Stimulated activated memory B cell treated with anti-CD40 and anti-IgM and Interleukin-4, amounts not matched to agents 10 μg/mL and 1 μg/mL and 100 μg/mL, for 72 hours (primary cell): ENCODE measurements at places on chromosomes 1 and 21.

DNA sequence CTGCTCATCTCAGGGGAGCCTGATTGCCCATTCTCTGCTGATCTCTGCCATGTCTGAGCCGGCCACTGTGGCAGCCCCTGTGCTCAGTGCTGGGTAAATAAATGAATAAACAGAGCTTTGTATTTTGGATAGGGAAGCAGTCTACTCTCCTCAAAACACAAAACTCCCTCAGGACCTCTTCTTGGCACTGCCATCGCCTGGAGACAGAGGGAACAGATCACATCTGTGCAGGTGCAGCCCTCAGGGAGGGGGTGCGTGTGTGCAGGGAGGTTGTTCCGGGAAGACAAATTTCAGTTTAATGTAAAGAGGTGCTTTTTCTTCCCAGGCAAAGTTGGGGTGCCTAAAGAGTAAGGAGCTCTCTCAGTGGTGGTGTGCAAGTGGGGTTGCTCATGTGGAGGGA is 7.7 kb upstream of the FAM167B start:
- no peak for ATAC-seq

- ATAC-seq, result no peak
Measured at GRCh38 chr1:199590708-199591107, 436.8 kb upstream of the NR5A2 start.

GRCh38 chr21:32949701-32950100 is 76.0 kb upstream of the OLIG2 start:
- no peak for ATAC-seq

DNA sequence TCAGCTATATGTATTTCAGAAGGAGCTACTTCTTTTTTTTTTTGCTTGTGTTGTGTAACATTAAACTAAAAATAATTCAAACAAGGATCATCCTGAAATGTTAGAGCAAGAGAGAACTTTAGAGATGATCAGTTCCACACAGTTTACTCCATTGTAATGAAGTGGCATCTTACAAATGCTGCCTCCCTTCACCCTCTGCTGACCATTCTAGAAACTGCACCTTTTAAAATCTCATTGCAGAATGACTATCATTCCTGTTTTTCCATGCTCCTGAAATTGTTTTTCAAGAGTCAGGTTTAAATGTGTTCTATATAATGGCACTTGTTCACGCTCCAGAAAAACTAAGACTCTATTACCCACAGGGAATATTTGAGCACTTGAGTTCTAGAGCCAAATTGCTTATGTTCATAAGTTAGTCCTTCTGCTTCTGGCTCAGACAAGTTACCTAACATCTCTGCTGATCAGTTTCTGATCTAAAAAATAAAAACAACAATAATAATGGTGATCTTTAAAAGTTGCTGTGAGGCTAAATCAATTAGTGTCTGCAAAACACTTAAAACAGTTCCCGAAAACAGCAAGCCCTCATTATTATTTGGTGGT is 21.5 kb upstream of the SLC44A5 start:
- no peak for ATAC-seq

DNA sequence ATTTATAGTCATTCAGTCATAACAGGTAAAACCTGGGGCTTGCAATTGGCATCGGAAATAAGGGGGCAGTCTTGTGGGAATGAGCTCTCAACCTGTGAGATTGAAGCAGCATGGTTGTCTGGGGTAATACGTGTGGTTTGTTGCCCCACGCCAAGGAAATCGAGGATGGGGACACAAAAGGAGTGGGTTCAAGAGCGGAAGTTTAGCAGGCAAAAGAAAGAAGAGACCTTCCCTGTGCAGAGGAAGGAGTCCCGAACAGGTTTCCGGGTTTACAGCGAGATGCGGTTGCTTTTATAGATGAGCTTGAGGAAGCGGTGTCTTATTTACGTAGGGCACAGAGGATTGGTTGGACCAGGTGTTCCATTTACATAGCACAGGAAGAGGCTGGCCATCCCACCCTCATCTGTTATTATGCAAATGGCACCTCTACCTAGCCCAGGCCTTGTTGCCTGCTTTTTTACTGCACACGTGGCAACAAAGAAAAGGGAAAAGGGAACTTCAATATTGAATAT is 37.3 kb downstream of the IFNAR1 start:
- peak; percentile 69 for ATAC-seq

- ATAC-seq, result peak; percentile 93
Measured at GRCh38 chr1:58773406-58773840, 10.4 kb downstream of the JUN start.

- no peak for ATAC-seq
Measured at GRCh38 chr1:96473791-96474434, 247.7 kb upstream of the PTBP2 start.

DNA sequence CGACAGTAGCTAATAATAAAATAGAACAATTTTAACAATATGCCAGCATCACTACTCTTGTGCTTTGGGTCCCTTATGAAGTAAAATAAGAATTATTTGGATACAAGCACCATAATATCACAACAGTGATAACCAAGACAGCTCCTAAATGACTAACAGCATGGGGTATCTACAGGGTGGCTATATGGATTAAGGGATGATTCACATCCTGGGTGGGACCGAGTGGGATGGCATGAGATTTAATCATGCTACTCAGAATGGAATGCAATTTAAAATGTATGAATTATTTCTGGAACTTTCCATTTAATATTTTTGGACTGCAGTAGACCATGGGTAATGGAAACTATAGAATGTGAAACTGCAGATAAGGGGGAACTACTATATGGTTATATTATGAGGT is 28.1 kb upstream of the B3GALNT2 start:
- no peak for ATAC-seq

DNA sequence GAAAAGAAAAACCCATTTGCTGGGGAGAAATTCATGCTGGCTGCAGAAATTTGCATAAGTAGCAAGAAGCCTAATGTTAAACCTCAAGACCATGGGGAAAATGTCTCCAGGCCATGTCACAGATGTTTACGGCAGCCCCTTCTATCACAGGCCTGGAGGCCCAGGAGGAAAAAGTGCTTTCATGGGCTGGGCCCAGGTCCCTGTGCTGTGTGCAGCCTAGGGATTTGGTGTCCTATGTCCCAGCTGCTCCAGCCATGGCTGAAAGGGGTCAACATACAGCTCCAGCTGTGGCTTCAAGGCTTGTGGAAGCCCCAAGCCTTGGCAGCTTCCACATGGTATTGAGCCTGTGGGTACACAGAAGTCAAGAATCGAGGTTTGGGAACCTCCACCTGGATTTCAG is 93.0 kb downstream of the HFM1 start:
- ATAC-seq, result no peak

DNA sequence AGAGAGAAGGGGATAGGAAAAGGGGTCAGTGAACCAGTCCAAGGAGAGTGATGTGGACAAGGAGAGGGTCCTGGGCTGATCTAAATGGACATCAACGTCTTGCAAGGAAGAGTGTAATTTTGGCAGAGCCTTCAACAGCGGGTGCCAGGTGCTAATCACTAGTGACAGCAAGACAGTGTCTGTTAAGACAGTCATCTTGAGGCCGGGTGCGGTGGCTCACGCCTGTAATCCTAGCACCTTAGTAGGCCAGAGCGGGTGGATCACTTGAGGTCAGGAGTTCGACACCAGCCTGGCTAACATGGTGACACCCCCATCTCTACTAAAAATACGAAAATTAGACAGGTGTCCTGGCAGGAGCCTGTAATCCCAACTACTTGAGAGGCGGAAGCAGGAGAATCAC is 12.2 kb upstream of the PADI6 start:
- ATAC-seq, result no peak

DNA sequence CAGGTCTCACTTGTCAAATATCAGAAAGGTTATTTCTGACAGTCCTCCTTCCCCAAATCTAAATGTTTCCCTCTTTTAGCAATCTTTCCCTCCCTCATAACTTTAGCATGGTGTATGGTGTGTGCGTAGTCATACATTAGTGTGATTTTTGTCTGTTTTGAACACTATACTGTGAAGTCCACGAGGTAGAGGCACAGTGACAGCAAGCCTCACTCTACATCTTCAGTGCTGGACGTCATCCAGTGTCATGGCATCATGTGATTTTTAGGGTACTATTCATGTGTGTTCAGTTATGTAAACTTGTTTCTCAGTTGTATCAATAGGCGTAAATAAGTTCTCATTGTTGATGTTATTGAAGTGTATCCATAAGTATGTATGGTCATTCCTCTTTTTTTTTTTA is 39.1 kb downstream of the DYRK1A start:
- no peak for ATAC-seq

DNA sequence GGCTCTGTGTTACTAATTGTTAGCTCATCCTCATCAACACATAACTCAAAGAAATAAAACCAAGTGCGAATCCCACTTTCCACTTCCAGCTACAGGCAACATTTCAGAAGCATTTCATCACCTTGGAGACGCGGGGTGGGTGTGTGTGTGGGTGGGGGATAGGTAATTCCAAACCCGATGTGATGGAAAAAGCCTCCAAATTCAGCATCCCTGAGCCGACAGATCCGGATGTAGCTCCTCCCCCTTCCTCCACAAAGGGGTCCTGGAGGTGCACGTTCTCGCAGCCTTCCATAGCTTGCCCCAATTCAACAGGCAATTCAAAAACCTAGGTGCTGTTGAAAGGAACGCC is 486 bp downstream of the HSPA13 start:
- ATAC-seq, result no peak

DNA sequence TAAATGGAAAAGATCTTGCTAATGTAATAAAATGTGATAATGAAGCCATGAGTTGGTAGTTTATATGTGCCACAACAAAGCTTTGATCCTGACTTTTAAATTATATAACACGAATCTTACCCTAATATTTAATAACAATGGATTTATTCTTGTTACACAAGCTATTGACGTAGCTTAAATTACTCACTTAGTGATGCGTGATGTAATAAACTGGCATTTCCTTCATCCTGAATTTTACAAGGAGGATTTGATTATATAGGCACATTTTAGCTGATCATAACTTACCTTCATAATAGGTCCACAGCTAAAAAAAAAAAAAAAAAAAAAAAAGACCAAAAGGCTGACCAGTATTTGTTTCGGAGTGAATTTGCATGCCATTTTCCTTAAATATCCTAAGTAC is 76.2 kb upstream of the IVNS1ABP start:
- ATAC-seq, result no peak

GRCh38 chr1:85168884-85169283 is 31.9 kb downstream of the SYDE2 start:
- no peak for ATAC-seq

DNA sequence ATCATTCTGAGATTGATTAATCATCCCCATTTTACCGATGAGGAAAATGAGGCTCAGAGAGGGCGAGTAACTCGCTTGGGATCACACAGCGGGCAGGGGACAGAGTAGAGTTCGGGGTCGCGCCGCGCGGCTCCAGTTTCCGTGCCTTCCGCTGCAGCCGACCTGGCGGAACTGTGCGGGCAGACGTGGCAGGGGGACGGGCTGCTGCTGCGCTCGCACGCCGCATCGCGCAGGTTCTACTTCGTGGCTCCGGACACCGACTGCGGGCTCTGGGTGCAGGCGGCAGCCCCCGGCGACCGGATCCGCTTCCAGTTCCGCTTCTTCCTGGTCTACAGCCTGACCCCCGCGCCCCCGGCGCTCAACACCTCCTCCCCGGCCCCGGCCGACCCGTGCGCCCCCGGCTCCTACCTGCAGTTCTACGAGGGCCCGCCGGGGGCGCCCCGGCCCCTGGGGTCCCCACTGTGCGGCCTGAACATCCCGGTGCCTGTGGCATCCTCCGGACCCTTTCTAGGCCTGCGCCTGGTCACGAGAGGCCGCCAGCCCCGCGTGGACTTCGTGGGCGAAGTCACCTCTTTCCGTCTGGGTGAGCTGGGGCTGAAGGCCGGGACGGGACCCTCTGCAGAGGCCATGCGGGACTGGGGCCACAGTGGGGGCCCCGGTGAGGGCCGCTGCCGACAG is 2.3 kb downstream of the LDLRAD2 start:
- peak; percentile 83 for ATAC-seq

DNA sequence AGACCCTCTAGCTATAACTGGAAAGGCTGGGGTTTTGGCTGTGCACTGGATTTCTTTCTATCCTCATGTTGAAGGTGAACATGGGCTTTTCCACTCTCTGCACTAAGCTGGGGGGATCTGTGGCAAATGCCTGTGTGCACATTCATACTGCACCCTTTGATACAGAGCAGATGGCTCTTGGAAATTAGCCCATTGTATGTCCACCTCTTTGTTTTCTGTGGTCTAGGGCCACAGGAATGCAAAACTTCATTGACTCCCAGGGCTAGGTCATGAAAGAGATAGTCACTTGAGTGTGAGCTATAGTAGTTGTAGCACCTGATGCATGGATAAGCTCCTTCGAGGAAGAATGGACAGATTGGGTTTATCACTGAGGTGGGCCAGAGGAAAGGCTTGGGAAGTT is 5.7 kb upstream of the OR14A16 start:
- ATAC-seq, result peak; percentile 20

DNA sequence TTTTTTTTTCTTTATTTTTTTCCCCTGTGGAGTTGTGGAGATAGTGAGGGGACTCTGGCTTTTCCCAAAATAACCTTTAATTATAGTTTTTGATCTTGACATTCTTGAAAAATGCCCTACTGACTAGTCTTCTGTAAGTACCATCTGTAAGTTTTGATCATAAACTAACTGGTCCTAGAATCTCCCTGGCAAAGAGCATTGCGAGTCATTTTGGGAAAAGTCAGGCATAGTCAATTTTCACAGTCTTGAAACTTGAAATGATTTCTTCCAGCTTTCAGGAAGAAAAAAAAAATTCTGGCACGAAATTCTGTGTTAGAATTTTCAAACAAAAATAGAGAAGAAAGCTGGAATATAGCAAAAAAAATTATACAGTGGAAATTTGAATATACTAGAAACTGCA is 181.2 kb upstream of the SNX7 start:
- no peak for ATAC-seq

DNA sequence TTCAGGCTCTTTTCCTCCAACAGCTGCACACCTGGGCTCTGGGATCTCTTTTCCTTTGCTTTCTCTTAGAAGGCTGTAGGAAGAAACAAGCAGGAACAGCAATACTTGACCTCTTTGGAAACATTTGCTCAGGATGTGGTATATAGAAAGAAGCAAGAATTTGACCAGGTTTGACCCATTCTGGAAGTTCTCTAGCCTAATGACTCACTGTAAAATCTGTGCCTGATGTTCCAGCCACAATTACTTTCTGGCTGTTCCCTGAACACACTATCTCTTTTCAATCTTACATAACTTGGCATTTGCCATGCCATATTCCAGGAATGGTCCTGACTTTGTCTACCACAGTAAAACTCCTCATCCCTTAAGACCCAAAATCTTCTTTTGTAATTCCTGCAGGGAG is 419.9 kb upstream of the DAB1 start:
- ATAC-seq, result no peak

- no peak for ATAC-seq
Measured at GRCh38 chr21:39153373-39153772, 29.9 kb downstream of the PSMG1 start.

- ATAC-seq, result no peak
Measured at GRCh38 chr1:40357625-40358024, 15.9 kb upstream of the SMAP2 start.

DNA sequence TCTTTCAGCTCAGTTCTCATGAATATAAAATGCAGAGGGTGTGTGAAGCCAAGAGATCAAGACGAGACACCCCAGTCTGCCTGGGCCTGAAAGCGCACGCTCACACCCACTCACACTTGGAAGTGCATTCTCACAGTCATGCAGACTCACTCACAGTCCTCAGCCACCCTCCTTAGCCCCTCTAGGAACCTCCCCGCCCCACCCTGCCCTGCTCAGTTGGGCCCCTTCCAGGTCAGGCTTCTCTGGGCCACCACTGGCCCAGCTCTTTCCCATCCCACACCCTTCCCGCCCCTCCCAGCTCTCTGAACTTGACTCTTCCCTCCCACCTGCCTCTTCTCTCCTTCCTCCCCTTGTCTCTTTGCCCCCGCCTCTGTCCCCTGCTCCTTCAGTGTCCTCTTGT is 93.8 kb downstream of the EPHB2 start:
- ATAC-seq, result no peak

- no peak for ATAC-seq
Measured at GRCh38 chr1:70438529-70438928, 27.5 kb downstream of the CTH start.
